Foreskin keratinocyte (primary cell): ENCODE measurements at places on chromosomes 6 and 20. TPM values are rescaled to one million over a fixed set of nuclear protein-coding genes. Genes with fewer than 3 reads are reported as not detected.

GRCh38 chr6:111205502-111205901, 118.2 kb downstream of the SLC16A10 start:
- no peak for DNase-seq

DNA sequence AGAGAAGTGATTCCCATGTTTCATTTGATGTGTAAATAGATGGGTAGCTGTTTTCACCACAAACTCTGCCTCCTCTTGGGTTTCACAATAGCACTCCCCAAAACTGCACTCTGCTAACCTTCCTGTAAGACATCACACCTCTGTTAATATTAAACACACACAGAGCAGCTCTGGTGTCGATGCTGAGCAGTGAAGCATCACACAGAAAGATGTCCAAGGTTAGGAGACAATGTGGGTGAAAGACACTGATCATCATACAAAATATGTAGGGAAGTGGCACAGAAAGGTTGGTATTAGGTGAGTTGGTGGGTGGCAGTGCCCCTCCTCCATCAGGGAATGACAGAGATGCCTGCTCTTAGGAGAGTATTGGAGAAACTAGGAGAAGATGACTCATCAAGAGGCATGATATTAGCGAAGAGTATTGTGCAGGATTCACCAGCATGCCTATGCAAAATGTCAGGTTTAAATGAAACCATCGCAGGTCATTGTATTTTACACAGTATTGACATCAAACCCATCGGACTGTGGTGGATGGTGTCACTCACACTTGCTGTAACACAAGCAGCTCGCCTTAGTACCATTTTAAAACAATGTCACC, 199.7 kb downstream of the TBXT start:
- no peak for DNase-seq

- no peak for DNase-seq
Observed at GRCh38 chr6:42295181-42295580, 77.5 kb upstream of the MRPS10 start.

DNA sequence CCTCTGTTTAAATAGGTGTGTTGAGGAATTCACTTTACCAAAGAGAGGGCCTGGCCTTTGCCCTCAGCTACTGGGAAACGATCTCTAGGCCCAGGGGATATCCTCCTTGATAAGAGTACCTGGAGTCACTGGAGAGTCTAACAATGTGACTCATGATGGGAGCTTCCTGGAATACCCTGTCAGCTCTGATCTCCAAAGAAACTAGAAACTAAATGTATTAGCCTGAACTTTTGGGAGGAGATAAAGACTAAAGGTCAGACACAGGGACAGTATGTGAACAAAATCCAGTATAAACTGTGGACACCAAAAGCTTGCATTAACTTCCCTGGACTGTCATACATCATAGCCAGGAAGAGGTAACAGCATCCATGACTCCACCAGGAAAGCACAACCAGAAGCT, 148.5 kb downstream of the RNGTT start:
- peak; percentile 4 for DNase-seq

DNA sequence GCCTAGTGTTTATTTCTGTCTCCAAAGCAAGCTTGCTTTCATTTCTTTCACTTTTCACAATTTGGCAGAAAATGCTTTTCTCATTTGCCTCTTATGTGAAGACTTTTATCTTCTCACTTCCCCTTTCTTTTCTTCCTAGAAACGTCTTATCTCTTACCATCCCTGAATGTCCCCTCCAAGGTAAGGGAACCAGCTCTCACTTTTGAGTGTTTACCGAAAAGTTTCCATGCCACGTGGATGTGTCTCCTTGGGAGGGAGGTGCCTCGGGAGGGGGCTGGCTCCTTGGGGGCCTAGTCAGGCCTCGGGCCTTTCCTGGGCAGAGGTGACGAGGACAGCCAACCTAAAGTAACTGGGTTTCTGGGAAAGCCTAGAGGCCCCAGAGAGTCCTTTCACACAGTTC, 127.4 kb downstream of the CD24 start:
- no peak for DNase-seq

DNA sequence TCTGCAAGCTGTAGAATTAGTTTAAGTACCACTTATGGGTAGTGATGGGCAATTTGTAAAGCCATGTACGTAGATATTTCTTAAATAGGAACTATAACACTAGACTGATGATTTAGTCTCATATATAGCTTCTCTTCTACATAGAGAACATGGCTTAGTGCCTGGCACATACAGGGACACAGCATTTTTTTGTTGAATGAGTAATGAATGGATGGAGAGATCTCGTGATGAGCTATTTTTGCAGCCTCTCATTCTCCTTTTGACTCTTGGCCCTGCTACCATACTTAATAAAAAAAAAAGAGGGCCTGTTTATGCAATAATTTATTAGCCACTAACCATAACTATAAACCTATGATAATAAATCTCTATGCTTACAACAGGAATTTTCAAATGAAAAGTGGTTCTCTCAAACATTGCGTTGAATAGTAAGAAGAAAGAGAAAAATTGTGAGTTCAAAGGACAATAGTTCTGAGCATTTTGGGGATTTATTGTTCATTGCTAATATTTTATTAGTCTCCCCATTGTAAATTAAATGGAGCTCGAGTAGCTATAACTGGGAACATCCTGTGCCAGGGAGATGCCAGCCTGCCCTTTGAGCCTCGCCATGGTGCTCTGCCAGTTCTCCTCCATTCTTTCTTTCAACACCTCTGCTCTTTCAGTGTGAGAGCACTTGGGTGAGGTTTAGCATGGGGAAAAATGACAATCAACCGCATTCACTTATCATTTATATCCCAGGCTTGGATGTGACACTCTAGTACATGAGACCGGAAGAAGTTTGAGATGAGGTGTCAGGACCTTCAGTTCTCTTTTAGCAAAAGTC, 14.7 kb upstream of the RCAN2 start:
- no peak for DNase-seq

DNA sequence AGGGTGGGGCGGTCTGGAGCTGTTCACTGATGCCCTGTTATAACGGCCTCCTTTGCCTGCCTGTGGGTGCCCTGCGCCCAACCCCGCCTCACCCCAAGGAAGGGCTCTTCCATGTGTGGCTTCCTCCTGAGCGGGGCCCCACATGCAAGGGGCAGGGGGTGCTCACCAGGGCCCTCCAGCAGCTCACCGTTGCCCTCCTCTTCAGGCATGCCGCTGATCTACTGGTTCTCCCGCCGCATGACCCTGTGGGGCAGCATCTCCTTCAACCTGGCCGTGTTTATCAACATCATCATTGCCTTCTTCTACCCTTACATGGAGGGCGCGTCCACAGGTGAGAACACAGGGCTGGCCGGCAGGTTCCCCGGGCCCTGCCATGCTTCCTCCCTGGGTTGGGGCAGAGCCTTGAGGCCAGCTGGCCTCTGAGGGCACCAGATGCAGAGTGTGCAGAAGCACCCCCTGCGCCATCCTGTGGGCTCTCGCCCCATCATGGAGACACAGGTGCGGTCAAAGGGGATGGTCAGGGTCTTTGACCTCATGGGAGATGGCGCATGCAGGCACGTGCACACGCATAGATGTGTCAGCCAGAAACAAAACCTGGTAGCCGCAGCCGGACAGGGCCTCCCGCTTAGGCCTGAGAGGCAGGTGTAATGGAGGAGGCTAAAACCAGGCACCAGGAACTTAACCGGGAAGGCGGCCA, 22.9 kb downstream of the UQCC2 start:
- no peak for DNase-seq

GRCh38 chr6:31114541-31114878, at the start of gene PSORS1C1:
Gene PSORS1C1, plus strand, starts transcription at chr6:31114800. Its CDS starts 14,833 bp downstream, at chr6:31129633.
- DNase-seq = peak; percentile 96

DNA sequence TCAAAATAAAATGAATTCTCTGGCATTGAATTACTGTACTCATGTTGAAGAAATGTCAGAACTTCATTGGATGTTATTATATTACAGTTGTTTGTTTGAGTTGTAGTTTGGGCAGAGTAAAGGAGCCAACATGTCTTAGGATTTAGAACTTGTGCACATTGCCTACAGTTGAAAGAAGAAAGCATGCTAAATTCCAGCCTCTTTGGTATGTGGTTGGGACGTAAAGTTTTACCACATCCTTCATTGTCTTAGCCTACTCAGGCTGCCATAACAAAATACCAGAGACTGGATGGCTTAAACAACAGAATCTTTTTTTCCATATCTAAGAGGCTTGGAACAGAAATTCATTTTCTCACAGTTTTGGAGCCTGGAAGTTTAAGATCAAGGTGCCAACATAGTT, 42.4 kb downstream of the HFE start:
- DNase-seq = no peak

MUCL3 gene
- total RNA-seq = not detected in 2 replicates

COL9A3 gene
- 10.1 and 10.8 TPM in 2 replicates for total RNA-seq

PSMB9 gene
- total RNA-seq = 33.9 and 44.1 TPM in 2 replicates

COL12A1 gene
- 108 and 119 TPM in 2 replicates for total RNA-seq

BPIFB2 gene
- total RNA-seq = not detected in 2 replicates

DCDC2 gene
- 0.34 and 0.63 TPM in 2 replicates for total RNA-seq

VSTM2L gene
- total RNA-seq = 0.14 and 0.25 TPM in 2 replicates
